ENCODE measurements at places on chromosomes 3 and 15.
A peak's percentile ranks its signal among the peaks of the same experiment; 100 is the strongest.

DNA sequence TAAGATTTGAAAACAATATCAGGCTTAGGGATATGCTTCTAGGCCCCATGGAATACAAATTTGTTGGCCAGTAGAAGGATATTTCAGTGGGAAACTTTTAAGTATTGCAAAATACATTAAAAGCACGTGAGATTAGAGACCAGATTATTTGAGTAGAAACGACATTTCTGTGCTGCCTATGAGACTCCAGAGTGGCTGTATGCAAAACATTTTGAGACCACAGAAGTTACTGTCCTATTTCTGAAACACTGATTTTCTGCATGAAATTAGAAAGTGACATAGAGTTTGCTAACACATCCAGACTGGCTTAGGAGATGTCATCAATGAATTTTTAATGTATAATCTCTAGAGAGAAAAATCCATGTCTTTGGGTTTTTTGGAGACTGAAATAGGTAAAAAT lies 99.8 kb downstream of the KCNH8 start:
- no peak for DNase-seq

DNA sequence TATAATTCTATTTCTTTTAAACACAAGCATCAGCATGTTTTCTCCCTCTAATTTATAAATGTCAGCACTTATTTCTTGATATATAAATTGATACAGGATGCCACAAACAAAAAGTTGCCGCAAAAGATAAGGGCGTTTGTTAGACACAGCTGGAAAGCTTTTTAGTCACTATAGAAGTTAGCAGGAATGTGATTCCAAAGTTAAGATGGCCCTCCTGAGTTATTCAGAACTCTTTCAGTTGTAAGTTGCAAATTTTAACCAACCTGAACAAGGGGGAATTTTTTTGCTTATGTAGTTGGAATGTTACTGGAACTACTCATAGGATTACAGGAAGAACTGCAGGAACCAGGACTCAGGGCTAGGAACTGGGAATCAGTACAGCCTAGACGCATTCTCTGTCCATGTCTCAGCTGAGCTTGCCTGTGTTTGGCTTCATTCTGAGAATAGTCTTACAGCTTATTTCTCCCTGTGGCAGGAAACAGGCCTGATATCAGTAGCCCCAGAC lies 166.3 kb downstream of the VGLL4 start:
- DNase-seq: no peak

DNA sequence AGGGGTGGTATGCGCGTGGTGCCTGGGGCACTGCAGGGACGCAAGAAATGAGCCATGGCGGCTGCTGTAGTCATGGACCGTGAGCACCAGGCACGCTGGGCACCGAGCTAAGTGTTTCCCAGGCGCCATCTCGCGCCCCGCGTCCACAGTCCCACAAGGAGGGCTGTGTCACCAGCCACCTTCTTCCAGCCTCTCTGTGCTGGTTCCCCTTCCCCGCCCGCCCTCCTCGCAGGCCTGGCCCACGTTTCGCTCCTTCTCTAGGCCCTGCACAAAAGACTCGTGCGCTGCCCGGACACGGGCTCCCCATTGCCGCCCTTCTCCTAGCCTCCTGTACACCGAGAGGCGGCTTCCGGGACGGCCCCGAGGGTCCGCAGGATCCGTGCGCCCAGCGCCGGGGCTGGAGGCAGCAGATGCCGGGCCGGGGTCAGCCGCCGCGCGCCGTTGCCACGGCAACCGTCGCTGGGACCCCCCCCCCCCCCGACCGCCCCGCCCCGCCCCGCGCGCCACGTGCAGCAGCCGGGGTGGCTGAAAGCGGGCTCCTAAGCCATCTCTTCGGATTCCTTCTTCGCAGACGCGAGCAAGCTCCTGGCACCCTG lies 113.4 kb downstream of the SRGAP3 start:
- DNase-seq: no peak

DNA sequence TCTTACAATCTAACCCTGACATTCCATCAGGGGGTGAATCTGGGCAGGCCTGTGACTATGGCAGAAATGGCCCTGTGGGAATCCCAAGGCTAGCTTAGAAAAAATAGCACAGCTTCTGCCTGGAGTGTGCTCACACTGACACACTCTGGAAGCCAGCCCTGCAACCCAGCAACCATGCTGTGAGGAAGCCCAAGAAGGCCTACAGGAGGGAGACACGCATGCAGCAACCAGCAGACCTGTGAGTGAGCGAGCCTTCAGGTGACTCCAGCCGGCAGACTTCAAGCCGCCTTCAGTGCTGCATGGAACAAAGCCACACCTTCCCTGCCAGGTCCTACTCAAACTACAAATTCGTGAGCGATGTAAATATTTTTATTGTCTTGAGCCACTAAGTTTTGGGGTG lies 26.1 kb downstream of the RAB6B start:
- no peak for DNase-seq

DNA sequence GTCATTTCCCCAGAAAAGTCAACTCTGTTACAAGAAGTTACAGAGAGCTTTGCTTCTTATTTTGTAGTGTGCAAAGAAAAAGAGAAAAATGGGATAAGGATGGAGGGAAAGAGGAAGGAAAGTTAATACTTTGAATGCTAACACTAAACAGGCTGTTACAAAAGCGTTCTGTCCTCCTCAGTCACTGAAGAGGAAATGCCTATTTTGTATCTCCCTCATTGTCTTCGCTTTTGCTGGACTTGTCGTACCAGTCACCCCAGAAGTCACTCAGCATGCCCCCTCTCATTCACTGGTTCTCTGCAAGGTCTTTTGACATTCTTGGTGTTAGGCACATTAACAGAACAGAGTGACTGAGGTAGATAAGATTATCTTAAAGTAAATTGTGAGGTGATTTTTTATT lies 129.6 kb downstream of the ALCAM start:
- DNase-seq: no peak

DNA sequence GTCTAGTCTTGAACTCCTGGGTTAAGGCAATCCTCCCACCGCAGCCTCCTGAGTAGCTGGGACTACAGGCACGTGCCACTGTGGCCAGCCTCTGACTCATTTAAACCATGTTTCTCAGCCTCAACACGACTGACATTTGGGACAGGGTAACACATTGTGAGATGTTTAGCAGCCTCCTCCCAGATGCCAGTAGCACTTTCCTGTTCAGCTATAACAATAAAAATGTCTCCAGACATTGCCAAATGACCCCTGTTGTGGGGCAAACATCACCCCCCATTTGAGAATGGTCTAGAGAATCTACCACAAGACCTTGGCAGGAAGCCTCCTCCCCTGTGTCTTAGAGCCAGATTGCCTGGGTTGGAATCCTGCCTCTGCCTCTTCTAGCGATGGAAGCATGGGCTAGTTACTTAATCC lies 8.4 kb downstream of the TMEM40 start:
- DNase-seq: peak; percentile 85

- DNase-seq: no peak
Measured at GRCh38 chr3:24242012-24242698, 252.5 kb downstream of the THRB start.

DNA sequence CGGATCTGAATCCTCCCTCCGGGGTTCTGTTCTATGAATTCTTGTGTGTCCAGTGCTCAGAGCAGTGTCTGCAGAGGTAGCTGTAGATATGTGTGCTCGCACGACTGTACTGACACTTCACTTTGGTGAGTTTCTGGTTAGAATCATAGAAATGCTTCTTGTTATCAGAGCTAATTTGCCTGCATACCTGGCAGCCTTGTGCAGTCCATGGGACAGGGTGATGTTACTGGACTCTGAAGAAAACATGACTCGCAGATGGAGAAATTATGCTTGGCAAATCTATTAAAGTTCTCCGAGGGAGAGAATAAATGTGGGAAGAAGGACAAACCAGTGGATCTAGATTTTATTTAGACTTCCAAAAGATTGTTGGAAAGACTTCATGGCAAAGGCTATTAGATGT lies 12.2 kb downstream of the CGNL1 start:
- DNase-seq: no peak

- DNase-seq: no peak
Measured at GRCh38 chr3:19248767-19249166, 100.5 kb downstream of the KCNH8 start.

GRCh38 chr15:40873694-40874561 lies at the start of gene RHOV:
TSS of gene RHOV (minus strand) at chr15:40874234. CDS start at chr15:40874139, 95 bp downstream.
- DNase-seq: no peak

GRCh38 chr15:41597787-41598186 lies 38.8 kb downstream of the TYRO3 start:
- DNase-seq: no peak

- DNase-seq: no peak
Measured at GRCh38 chr3:178690571-178690970, 154.3 kb downstream of the KCNMB2 start.

GRCh38 chr3:89114841-89115223 lies 7.4 kb downstream of the EPHA3 start:
- no peak for DNase-seq

DNA sequence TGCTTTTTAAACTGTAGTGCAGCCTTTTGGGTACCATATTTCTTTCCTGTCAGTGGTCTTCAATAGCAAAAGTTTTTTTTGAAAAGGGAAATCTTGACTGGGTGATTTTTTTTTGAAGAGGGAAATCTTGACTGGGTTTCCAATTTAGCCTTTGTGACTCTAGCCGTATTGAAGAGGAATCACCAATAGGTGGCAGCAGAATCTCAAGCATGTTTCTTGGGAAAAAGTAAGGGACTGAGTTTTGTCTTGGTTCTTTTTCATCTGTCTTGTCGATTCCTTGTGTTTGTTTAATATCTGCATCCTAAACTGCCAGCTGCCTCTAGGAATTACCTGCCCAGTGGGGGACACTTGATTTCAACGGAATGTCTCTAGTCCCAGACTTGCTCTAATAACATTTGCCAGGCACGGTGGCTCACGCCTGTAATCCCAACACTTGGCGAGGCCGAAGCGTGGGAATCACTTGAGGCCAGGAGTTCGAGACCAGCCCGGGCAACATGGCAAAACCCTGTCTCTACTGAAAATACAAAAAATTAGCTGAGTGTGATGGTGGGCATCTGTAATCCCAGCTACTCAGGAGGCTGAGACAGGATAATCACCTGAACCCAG lies 89.2 kb downstream of the RBPMS2 start:
- no peak for DNase-seq

DNA sequence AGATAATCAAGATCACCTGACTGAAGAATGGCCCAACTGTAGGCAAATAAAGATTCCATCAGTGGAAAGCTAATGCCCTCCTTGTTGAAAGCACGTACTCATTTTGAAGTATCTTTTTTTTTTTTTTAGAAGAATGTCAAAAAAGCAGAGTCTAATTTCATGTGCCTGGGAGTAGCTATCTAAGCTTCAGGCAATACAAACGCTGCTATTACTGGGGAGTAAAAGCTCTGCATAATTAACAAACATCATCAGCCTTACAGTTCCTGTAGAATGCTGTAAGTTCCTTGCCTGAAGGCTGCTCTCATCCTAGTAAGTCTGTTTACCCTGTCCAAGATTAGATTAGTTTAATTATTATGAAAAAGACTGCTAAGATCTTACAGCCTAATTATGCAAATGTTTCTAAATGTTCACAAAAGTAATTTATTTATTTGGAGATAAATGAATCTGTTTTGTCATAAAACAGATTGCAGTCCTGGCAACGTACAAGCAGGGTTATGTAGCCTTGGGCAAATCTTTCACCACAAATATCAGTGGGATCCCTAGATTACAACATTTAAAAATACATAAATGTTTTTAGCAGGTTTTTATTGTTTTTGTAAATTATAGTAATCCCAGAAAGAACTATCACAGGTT lies 451.3 kb upstream of the AGTR1 start:
- DNase-seq: no peak

- DNase-seq: no peak
Measured at GRCh38 chr3:26623419-26624208, 1.0 kb downstream of the LRRC3B start.

DNA sequence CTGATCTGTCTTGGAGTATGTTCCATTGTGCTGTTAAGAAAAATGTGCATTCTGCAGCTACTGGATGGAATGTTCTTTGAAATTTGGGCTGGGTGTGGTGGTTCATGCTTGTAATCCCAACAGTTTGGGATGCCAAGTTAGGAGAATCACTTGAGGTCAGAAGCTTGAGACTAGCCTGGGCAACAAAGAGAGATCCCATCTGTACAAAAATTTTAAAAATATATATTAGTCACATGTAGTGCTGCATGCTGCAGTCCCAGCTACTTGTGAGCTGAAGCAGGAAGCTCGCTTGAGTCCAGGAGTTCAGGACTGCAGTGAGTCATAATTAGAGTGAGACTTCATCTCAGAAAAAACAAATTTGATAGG lies 62.8 kb upstream of the PLSCR4 start:
- peak; percentile 46 for DNase-seq

GRCh38 chr3:41331041-41331440 lies 131.7 kb downstream of the CTNNB1 start:
- no peak for DNase-seq

GRCh38 chr3:103440539-103441203 lies 1005.9 kb downstream of the ZPLD1 start:
- DNase-seq: no peak

DNA sequence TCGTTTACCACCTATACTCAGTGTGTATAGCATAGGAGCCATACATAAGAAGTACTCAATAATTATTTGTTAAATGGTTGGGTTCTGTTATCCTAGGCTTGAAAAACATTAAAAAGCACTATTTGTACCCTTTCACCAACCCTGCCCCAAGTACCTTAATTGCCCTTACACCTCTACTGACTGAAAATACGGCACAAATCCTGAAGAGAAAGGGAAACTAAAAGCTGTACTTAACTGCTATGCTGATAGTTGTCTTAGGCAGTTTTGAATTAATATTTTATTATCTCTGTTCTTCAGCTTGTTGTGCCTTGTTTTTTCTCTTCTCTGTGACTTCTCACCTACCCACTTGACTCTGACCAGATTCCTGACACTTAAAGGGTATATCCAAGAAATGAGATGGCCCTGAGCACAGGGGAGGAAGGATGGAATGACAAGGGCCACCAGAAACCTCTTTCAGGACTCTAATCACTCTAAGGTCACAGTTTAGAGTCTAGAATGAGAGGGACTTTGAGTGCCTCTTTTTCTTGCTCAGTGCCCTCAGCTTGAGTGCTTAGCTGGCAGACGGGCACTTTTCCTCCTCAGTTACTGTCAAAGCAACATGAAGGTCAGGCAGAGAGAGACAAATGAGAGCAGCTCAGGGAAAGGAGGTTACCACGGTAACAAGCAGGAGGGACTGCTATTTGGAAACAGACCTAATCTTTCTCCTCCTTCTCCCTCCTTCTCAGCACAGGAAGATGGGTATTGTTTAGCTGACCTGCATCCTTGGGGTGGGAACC lies 136.5 kb downstream of the ZNF609 start:
- no peak for DNase-seq

- DNase-seq: no peak
Measured at GRCh38 chr15:88735212-88735611, 68.0 kb upstream of the ACAN start.

DNA sequence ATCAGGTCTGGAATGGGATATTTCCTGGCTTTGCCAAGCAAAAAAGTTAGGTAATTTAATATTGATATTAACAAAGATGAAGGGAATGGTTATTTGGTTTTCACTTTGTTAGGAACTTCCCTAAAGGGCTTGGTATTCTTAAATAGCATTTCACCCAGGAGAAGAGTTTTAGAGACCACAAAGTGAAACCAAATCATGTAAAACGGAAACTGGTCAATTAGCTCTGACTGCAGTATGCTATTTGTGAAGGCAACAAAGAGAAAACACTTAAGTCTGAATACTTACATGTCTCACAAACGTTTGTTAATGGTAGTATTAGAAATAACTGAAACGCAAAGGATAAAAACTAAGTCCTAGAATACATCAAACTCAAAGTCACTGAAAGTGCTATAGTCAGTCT lies 32.4 kb upstream of the SETMAR start:
- no peak for DNase-seq

Data from GM04504 (cell line).